ENCODE measurements at places on chromosomes 2 and 18. TPM values are rescaled to one million over a fixed set of nuclear protein-coding genes. Genes with fewer than 3 reads are reported as not detected.

DNA sequence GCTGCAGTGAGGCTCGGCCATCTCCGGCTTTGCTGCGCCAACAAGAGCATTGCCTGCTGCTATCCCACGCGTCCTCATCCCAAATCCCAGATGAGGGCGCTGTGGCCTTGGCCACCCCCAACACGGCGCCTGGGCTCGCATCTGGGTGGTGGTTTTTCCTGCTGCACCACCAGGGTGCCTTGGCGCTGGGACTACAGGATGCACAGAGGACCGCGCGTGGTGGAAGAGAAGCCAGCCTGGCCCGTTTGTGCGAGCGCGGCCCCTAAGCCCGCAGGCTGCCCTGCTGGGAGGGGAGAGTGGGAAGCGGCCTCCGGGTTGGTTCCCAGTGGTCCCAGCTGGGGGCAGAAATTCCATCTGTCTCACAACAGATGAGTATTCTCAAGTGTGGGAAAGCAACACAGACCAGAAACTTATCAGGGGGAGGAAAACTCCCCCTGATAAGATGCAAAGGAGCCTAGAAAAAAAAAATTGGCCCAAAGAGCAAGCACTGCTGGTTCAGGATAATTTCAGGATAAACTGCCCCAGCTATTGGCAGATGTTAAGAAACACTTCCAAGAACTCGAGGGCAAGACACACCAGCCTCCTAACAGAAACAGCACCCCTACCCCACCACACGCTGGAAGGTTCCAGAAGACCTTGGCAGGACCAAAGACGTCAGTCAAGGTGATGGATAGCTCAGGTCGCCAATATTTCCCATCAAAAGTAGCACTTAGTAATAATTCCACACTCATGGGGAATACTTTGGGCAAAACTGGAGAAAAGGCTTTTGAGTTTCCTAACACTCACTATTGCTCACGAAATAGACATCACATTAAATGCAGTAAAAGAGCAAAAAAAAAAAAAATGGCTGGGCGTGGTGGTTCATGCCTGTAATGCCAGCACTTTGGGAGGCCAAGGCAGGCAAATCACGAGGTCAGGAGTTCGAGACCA lies 152.1 kb downstream of the PXDN start:
- peak; percentile 59 for DNase-seq

The SERPINB2 gene
- total RNA-seq: not detected

The RMDN2 gene
- total RNA-seq: 4.1 TPM

DNA sequence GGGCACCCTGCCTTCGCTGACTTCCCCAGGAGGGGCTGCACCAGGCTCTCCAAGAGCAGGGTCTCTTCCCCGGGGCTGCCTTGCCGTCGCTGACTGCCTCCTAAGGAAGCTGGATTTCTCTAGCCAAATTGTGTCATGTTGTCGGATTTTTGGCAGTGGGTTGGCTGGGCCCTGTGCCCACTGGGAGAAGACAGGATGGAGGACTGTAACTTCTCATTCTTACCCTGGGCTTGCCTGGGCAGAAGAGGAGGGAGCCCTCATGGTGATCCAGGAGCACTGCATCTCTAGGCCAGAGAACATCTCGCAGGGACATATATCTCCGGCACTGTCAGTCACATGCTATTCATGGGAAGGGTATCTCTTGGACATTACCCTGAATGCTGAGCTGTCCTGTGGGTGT lies 6.3 kb downstream of the MYO7B start:
- no peak for DNase-seq

DNA sequence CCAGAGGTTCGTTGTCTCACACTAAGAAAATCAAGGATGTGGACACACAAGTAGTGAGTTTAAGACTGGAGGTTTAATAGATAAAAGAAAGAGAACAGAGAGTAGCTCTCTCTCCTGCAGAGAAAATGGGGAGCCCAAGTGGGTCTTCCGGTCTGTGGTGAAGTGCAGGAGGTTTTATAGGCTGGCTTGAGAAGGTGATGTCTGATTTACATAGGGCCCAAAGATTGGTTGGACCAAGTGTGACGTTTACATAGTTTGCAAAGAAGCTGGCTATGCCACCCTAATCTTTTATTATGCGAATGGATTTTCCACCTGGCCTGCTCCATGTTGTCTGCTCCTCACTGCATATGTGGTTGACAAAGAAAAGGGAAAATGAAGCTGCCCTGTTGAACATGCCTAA lies 430.4 kb upstream of the TRIB2 start:
- DNase-seq: no peak

GRCh38 chr2:139514951-139515350 lies 734.8 kb upstream of the NXPH2 start:
- DNase-seq: no peak

GRCh38 chr2:2575181-2575577 lies 244.1 kb upstream of the MYT1L start:
- no peak for DNase-seq
